Activated CD4-positive, CD25-positive, alpha-beta regulatory T cell treated with anti-CD3 and anti-CD28 coated beads, Interleukin-2, amount 50 U/mL, for 72 hours (primary cell): ENCODE measurements at places on chromosomes 6 and 20.

- DNase-seq = no peak
Observed at GRCh38 chr6:33290459-33290858, 1.1 kb downstream of the PFDN6 start.

GRCh38 chr6:36752187-36752885 lies 54.7 kb downstream of the RAB44 start:
- no peak for DNase-seq

GRCh38 chr6:28814032-28814976 lies 109.5 kb downstream of the TRIM27 start:
- no peak for DNase-seq

DNA sequence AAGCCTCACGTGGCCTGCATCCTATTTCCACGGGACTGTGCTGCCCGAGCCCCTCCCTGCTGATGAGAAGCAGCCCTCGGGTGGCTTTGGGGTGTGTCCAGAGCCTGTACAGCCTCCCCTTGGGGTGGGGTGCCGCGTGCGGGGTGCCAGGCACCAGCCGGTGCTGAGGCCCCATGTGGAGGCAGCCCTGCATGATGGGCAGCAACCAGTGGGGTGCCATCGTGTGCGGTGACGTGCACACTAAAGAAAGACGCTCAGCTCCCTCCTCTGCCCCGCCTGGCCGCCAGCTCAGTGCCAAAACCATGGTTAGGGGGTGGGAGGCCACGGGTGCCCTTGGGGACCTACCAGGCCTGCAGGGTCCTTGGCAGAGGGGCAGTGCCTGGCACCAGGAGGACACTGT lies 26.2 kb downstream of the NTSR1 start:
- no peak for DNase-seq

- no peak for DNase-seq
Observed at GRCh38 chr6:89430201-89430962, 2.6 kb upstream of the ANKRD6 start.

DNA sequence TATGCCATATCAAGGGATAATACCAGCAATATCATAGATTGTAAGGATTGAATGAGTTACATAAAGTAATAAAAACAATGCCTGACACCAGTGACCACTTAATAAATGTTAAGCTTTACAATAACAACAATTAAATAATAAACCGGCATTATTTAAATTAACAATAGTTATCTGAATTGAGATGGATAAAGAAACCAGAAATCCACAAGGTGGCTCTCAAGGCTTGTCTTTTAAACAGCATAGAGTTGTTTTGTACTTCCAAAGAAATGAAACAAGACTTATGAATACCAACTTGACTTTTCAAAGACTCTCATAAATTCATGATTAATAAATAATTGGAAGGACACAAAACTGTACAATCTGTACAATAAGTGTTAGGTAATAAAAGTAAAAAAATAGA lies 203.1 kb downstream of the ASCC3 start:
- no peak for DNase-seq

- DNase-seq = no peak
Observed at GRCh38 chr6:42572523-42572922, 8.7 kb downstream of the UBR2 start.

DNA sequence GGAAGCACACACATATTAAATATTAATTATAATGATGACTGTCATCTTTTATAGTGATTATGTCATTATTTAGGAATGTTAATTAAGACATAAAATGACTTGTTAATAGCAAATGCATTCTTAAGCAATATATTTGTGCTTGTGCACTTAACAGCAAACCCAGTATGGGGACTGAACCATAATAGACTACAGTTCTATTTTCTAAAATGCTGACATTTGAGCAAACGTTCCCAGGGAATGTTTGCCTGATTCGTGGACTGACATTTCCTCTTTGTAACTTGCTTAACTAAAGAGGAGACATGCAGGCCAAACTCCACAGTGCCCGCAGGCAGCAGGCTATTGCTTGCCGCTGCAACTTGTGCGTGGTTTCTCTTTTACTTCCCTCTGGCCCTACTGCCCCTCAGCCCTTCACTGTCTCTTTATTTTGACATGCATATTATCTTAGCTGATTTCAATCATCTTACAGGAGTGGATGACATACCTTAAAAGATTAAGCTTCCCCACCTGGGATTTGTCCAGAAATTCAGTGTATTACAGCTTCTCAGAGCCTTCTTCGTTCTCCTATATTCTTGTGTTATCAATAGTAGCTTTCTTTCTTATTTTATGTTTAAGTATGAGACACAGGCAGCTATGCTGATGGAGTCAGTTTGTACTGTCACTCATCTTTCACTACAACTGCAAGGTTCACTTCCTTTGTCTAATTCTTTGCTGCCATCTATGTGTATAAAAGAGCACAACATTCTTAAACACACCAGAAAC lies 141.5 kb downstream of the GMDS start:
- no peak for DNase-seq

DNA sequence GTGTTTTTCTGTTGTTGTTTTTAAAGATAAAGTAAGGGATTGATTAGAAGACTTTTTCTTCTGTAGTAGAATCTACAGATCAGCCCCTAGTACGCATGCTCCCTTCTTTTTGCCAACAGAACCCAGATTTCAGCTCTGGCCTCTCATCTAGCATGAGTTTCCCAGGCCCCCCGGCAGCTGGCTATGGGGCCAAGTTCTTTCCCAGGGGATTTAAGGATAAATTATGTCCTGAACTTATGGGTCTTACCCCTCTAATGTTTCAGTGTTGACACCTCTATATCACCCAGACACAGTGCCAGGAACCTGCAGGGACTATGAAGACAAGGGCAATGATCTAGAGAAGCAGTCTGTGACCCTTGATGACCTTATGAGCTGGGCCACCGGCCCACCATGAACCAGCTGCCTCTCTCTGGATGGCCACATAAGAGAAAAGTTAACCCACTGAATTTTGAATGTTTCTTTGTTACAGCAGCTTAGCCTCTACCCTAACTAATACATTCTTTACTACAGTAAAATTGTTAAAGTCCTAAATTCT lies 150.5 kb downstream of the UNC5CL start:
- DNase-seq = no peak

DNA sequence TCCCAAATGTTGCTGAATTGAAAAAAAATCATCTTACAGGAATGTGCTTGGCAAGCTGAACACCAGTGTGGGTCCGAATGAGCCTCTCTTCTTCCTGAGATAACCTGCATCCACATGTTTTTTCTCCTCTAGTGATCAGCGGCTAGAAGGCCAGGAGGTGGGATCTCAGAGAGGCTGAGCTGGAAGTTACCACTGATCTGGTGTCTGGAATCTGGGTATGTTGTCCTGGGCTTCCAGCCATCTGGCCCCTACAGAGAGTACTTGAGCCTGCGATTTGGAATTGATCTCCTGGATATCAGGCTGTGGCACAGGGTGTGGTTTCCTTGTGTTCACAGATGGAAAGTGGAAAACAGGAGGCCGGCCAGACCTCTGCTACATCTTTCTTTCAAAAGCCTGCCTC lies 35.9 kb downstream of the SULF2 start:
- DNase-seq = no peak

- DNase-seq = no peak
Observed at GRCh38 chr6:127204281-127204680, 62.4 kb upstream of the RNF146 start.

GRCh38 chr6:139250296-139251044 lies 41.3 kb downstream of the TXLNB start:
- peak; percentile 59 for DNase-seq

DNA sequence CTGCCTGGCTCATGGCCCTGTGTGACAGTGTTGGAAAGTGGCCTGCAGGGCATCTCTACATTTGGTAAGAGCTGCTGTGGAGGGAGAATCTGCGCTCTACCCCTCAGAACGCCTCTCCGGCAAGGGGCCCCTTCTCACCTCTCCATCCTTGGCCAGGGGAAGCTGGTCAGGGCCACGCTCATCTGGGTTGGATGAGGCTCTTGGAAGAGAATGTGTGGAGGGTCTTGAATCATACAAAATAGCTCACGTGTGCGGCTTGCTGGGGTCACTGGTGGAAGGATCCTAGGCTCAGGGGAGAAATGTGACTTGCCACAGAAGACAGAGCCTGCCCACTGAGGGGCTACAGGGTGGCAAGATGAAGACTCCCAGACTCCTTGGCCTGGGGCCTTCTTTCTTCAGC lies 105.0 kb downstream of the SCML4 start:
- DNase-seq = no peak

GRCh38 chr20:4490606-4491280 lies 231.0 kb upstream of the PRND start:
- no peak for DNase-seq

DNA sequence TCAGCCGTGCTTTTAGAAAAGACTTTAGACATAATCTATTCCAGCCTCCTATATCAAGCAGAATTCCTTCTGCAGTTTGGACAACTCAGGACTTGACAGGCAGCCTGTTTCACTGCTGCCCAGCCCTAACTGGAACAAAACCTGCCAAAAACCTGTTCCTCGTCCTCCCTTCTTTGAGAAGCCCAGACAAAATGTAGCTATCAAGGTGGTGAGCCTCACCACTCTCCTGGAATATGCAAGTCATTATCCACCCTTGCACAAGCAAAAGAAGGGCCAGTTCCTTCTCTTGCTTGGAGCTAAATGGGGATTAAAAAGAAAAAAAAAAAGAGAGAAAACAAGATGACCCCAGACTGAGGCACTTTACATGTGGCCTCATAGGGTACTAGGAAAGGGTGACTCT lies 64.2 kb downstream of the TFAP2A start:
- no peak for DNase-seq

GRCh38 chr6:19668710-19669109 lies 168.5 kb upstream of the ID4 start:
- DNase-seq = no peak

- no peak for DNase-seq
Observed at GRCh38 chr6:971981-972640, 279.2 kb upstream of the EXOC2 start.

- no peak for DNase-seq
Observed at GRCh38 chr6:161882196-161882765, 608.4 kb upstream of the AGPAT4 start.

DNA sequence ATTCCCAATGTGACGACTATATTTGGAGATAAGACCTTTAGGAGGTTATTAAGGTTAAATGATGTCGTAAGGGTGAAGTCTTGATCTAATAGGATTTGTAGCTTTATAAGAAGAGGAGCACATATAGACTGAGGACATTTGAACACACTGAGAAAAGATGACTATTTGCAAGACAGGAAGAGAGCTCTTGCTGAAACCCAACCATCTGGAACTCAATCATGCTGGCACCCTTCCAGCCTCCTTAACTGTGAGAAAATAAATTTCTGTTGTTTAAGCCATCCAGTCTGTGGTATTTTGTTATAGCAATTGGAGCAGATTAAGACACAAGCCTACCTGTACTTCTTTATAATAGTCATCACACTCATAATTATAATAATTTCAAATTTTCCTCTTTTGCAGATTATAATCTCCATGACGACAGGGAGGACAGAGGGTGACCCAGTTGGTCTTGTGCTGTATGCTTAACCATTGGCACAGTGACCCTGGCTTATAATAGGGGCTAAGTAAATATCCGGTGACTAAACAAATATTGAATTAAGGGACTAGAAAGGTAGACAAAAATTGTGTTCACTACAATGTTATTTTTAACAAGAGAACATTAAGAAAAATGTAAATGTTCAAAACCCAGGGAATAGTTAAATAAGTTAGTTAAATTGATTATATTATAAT lies 206.4 kb upstream of the HDDC2 start:
- DNase-seq = no peak

GRCh38 chr20:16599257-16599656 lies 26.0 kb upstream of the KIF16B start:
- DNase-seq = no peak

DNA sequence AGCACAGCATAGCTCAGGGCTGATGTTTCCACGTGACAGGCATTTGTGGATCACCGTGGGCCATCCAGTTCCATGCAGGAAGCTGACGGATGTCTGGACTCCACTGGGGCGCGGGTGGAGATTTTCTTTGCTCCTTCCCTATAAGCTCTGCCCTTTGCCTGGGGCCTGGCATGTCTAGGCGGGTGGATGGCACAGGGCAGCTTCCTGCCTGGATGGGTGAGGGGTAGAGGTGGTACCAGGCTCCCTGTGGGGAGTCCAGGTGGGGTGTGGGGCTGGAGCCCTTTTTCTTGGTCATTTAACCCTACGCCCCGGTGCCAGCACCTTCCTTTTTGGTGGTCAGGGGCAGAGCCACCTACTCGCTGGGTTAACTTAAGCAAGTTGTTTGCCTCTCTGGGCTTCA lies 10.4 kb downstream of the FAM110A start:
- no peak for DNase-seq

DNA sequence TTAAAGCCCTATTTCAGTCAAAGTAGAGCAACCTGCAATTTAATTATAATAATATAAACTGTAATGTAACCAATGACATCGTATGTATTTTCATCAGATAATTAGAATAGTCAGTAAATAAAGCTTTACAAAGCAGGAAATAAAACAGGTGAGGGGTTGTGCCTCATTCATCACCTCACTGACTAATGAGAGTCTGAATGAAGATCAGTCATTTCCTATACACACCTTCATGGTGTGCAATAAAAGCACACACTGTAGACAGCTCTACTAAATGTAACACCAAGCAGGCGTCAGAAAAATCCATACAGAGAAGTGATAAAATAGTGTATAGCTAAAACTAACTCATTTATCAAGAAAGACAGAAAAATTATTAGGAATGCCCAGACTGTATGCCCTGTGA lies 105.9 kb downstream of the MAN1A1 start:
- DNase-seq = no peak

DNA sequence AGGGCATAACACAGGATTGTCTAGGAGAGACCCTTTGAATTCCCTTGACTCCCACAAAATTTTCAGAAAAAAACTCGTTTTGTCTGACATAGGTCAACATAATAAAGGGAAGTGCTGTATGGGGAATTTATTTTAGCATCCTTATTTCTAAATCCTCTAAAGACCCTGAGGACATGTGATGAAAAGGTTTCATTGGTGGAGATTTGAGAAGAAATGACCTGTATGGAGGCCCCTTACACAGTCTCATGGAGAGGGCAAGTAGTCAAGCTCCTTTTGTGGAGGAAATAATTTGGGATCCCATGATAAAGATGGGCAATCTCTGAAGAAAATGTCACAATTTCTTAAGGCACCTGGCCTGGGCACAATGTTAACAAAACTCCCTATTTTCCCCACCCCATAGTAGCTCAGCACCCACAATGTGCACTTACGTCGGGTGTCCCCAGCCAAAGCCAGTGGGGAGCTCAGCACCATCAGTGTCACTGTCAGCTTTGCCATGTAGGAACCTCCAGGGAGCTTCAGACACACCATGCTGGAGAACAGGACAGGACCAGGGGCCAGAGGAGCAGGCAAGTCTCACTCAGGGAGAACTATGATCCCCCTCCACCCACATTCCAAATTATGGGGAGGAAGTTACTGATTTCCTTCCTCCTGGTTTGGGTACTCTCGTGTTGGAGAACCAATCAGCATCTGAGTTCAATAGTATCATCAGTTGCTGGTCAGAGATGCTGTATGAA lies at the start of gene HLA-DRB5:
Gene HLA-DRB5, minus strand, starts transcription at position 591 of the 734 bp plus-strand sequence. Its CDS starts 63 bp downstream, at position 528.
- DNase-seq = peak; percentile 33

GRCh38 chr6:122184401-122184827 lies 215.0 kb upstream of the HSF2 start:
- no peak for DNase-seq

GRCh38 chr20:42862446-42862845 lies 327.3 kb downstream of the PTPRT start:
- DNase-seq = no peak

GRCh38 chr20:54133434-54134427 lies 40.1 kb downstream of the CYP24A1 start:
- DNase-seq = no peak
